Subcutaneous adipose tissue (tissue), 4 donors: ENCODE measurements at places on chromosomes 5 and 9. TPM values are rescaled to one million over a fixed set of nuclear protein-coding genes. Genes with fewer than 3 reads are reported as not detected.

The GPX8 gene
- 11.6 TPM for total RNA-seq

The CCDC192 gene
- total RNA-seq = 2.3 TPM

The ORM2 gene
- not detected for total RNA-seq

The CDHR2 gene
- not detected for total RNA-seq

The IRX1 gene
- 8.5 TPM for total RNA-seq

The SLC25A2 gene
- total RNA-seq = 0.85 TPM

The NKD2 gene
- 1.1 TPM for total RNA-seq

The KCNIP1 gene
- total RNA-seq = not detected

The HACD4 gene
- total RNA-seq = 7.7 TPM

The GFRA3 gene
- total RNA-seq = not detected

The CD14 gene
- 114 TPM for total RNA-seq

The PROB1 gene
- total RNA-seq = 0.75 TPM

The ABO gene
- 3.2 TPM for total RNA-seq

The PCDHA9 gene
- 0.34 TPM for total RNA-seq

The MYOZ3 gene
- not detected for total RNA-seq

The EFNA5 gene
- 10.0 TPM for total RNA-seq

The GRHPR gene
- 117 TPM for total RNA-seq

The GZMA gene
- total RNA-seq = 1.3 TPM

The TOMM5 gene
- 65.3 TPM for total RNA-seq

The PDLIM7 gene
- 11.2 TPM for total RNA-seq

The HAPLN1 gene
- total RNA-seq = not detected

The LCN1 gene
- not detected for total RNA-seq

The SLC36A3 gene
- not detected for total RNA-seq

The FYB1 gene
- total RNA-seq = 80.6 TPM

The ANKRD34B gene
- total RNA-seq = not detected

The NDUFS6 gene
- total RNA-seq = 34.8 TPM

The QRFP gene
- total RNA-seq = not detected

The SPINK7 gene
- not detected for total RNA-seq

The PCDHA1 gene
- not detected for total RNA-seq

The SARDH gene
- 0.57 TPM for total RNA-seq
